Epithelial cell of alveolus of lung (primary cell): ENCODE measurements at places on chromosomes 2 and 18. TPM values are rescaled to one million over a fixed set of nuclear protein-coding genes. Genes with fewer than 3 reads are reported as not detected.

PSD4 gene
- total RNA-seq = 8.3 and 14.8 TPM in 2 replicates

CDCA7 gene
- 9.0 and 17.3 TPM in 2 replicates for total RNA-seq

NRP2 gene
- total RNA-seq = 35.7 and 51.8 TPM in 2 replicates

TGFBRAP1 gene
- total RNA-seq = 12.2 and 13.0 TPM in 2 replicates

SERPINB10 gene
- total RNA-seq = not detected in 2 replicates

DAPL1 gene
- not detected in 2 replicates for total RNA-seq

NEB gene
- 0.91 and 1.9 TPM in 2 replicates for total RNA-seq

IL1B gene
- 1.4 and 69.0 TPM in 2 replicates for total RNA-seq

CRYBA2 gene
- not detected in 2 replicates for total RNA-seq

DQX1 gene
- total RNA-seq = 0.39 TPM in 1 of 2 replicates, not detected in the other

CTNNA2 gene
- not detected in 2 replicates for total RNA-seq

GPR17 gene
- total RNA-seq = not detected in 2 replicates

SCG2 gene
- total RNA-seq = 4.4 and 11.7 TPM in 2 replicates

REG3G gene
- not detected in 2 replicates for total RNA-seq

MOGAT1 gene
- total RNA-seq = not detected in 2 replicates

GAL3ST2 gene
- total RNA-seq = 0.64 TPM in 1 of 2 replicates, not detected in the other

DSC2 gene
- 0.96 and 1.7 TPM in 2 replicates for total RNA-seq

GULP1 gene
- total RNA-seq = 15.8 and 64.2 TPM in 2 replicates

TMEM247 gene
- not detected in 2 replicates for total RNA-seq

NTSR2 gene
- not detected in 2 replicates for total RNA-seq

RAB17 gene
- total RNA-seq = not detected in 2 replicates

C1D gene
- 29.1 and 29.9 TPM in 2 replicates for total RNA-seq

UGT1A5 gene
- not detected in 2 replicates for total RNA-seq

ADGRF3 gene
- total RNA-seq = not detected in 2 replicates

ID2 gene
- total RNA-seq = 31.5 and 267 TPM in 2 replicates

PELI1 gene
- total RNA-seq = 5.6 and 7.6 TPM in 2 replicates

TEX44 gene
- total RNA-seq = not detected in 2 replicates

RMC1 gene
- 17.3 and 21.1 TPM in 2 replicates for total RNA-seq

C2orf15 gene
- total RNA-seq = not detected in 2 replicates

HMSD gene
- 0.16 and 0.78 TPM in 2 replicates for total RNA-seq

SGPP2 gene
- 0.13 and 0.48 TPM in 2 replicates for total RNA-seq

ANKRD30B gene
- not detected in 2 replicates for total RNA-seq

GYPC gene
- 93.2 and 195 TPM in 2 replicates for total RNA-seq

RAB6D gene
- total RNA-seq = under 0.01 TPM in 1 of 2 replicates, not detected in the other

SH3RF3 gene
- total RNA-seq = 21.8 and 24.6 TPM in 2 replicates

PROM2 gene
- total RNA-seq = 0.72 and 1.0 TPM in 2 replicates

ACTR1B gene
- 40.2 and 46.7 TPM in 2 replicates for total RNA-seq

DOCK10 gene
- 5.3 and 11.4 TPM in 2 replicates for total RNA-seq

THSD7B gene
- 0.13 TPM in 1 of 2 replicates, not detected in the other for total RNA-seq

KCNG2 gene
- 4.7 and 18.8 TPM in 2 replicates for total RNA-seq

GNLY gene
- total RNA-seq = 0.24 TPM in 1 of 2 replicates, not detected in the other

DYSF gene
- 1.4 and 4.3 TPM in 2 replicates for total RNA-seq

AKAIN1 gene
- not detected in 2 replicates for total RNA-seq

UGT1A4 gene
- not detected in 2 replicates for total RNA-seq

CCDC68 gene
- total RNA-seq = 20.2 and 36.8 TPM in 2 replicates

DES gene
- total RNA-seq = under 0.01 and 20.4 TPM in 2 replicates

PAX3 gene
- not detected in 2 replicates for total RNA-seq

RNF152 gene
- total RNA-seq = 10.0 and 11.6 TPM in 2 replicates

COL4A4 gene
- 0.32 and 0.91 TPM in 2 replicates for total RNA-seq

SALL3 gene
- 1.3 TPM in 1 of 2 replicates, not detected in the other for total RNA-seq

IL37 gene
- not detected in 2 replicates for total RNA-seq

CHRNG gene
- total RNA-seq = 3.3 TPM in 1 of 2 replicates, not detected in the other

CDH2 gene
- total RNA-seq = 21.9 and 68.8 TPM in 2 replicates

CELF4 gene
- not detected in 2 replicates for total RNA-seq

POTEI gene
- total RNA-seq = not detected in 2 replicates

CCDC141 gene
- total RNA-seq = 0.08 TPM in 1 of 2 replicates, not detected in the other
